ENCODE measurements at places on chromosomes 3 and 15. TPM values are rescaled to one million over a fixed set of nuclear protein-coding genes. Genes with fewer than 3 reads are reported as not detected.

The CAPN3 gene
- 18.9 TPM for total RNA-seq

The GALNT15 gene
- 15.5 TPM for total RNA-seq

The LDHAL6B gene
- total RNA-seq = not detected

The SKOR1 gene
- 0.60 TPM for total RNA-seq

The SI gene
- total RNA-seq = not detected

The WDR48 gene
- 58.4 TPM for total RNA-seq

The MST1R gene
- total RNA-seq = 39.2 TPM

The SCN11A gene
- total RNA-seq = 34.5 TPM

The SERPINI2 gene
- 0.55 TPM for total RNA-seq

The ST8SIA2 gene
- not detected for total RNA-seq

The SV2B gene
- 2.3 TPM for total RNA-seq

The CYP11A1 gene
- 2.4 TPM for total RNA-seq

The IMPG2 gene
- total RNA-seq = 0.31 TPM

The TMEM158 gene
- 6.5 TPM for total RNA-seq

The LRRC3B gene
- 0.62 TPM for total RNA-seq

The CKMT1A gene
- total RNA-seq = 32.8 TPM

The DUOXA1 gene
- total RNA-seq = 87.3 TPM

The LHFPL4 gene
- not detected for total RNA-seq

The GOLGA8O gene
- total RNA-seq = 4.5 TPM

The ALPK3 gene
- total RNA-seq = 9.7 TPM

The SLC35A5 gene
- 36.4 TPM for total RNA-seq

The TRANK1 gene
- 29.2 TPM for total RNA-seq

The SCG3 gene
- total RNA-seq = 0.18 TPM

The SENP2 gene
- 51.8 TPM for total RNA-seq

The PDCD7 gene
- total RNA-seq = 25.9 TPM

The FOXL2NB gene
- not detected for total RNA-seq

The THRB gene
- total RNA-seq = 36.8 TPM

The B3GALNT1 gene
- 22.3 TPM for total RNA-seq

The GRK7 gene
- not detected for total RNA-seq

The COMMD4 gene
- total RNA-seq = 53.0 TPM

The TGM5 gene
- total RNA-seq = 0.91 TPM

The KIF7 gene
- total RNA-seq = 11.2 TPM

The ZDHHC19 gene
- total RNA-seq = not detected

The SCN5A gene
- total RNA-seq = 3.5 TPM

The C3orf20 gene
- total RNA-seq = 0.31 TPM

The OR5K2 gene
- not detected for total RNA-seq

The GPR171 gene
- 4.7 TPM for total RNA-seq

The CSPG5 gene
- not detected for total RNA-seq

The TGM4 gene
- not detected for total RNA-seq

The SLC28A1 gene
- total RNA-seq = not detected

The BCHE gene
- 24.3 TPM for total RNA-seq

The SCAMP5 gene
- 21.0 TPM for total RNA-seq

The SLC24A5 gene
- total RNA-seq = not detected

The SNTN gene
- total RNA-seq = not detected

The SCAANT1 gene
- not detected for total RNA-seq

The FBXO45 gene
- 5.8 TPM for total RNA-seq

The GOLGA6L7 gene
- not detected for total RNA-seq

The BSN gene
- total RNA-seq = 2.4 TPM

The ASB14 gene
- not detected for total RNA-seq

The DNAH12 gene
- 0.70 TPM for total RNA-seq

The SAMMSON gene
- total RNA-seq = not detected

The CHRM5 gene
- total RNA-seq = not detected

The SEMA6D gene
- 8.8 TPM for total RNA-seq
